ENCODE measurements at places on chromosomes 2 and 18.

DNA sequence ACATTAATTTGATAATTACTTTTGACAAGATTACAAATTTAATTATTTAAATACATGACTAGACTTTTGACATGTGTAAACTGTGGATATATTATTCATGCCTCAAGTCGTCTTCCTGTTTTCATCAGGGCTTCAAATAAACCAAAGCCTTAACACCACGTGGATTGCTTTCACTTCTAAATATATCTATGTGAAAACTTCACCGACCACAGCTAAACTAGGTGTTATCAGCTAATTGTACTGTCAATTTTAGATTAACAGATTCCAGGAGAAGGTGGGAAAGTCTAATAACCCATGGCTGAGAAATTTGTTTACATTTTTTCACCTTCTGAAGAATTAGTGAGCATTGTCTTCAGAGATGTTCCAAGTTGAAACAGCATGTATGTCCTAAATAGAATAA lies 494.7 kb upstream of the FAM98A start:
- DNase-seq, result no peak

GRCh38 chr2:170643346-170643745 lies 71.8 kb upstream of the SP5 start:
- no peak for DNase-seq

DNA sequence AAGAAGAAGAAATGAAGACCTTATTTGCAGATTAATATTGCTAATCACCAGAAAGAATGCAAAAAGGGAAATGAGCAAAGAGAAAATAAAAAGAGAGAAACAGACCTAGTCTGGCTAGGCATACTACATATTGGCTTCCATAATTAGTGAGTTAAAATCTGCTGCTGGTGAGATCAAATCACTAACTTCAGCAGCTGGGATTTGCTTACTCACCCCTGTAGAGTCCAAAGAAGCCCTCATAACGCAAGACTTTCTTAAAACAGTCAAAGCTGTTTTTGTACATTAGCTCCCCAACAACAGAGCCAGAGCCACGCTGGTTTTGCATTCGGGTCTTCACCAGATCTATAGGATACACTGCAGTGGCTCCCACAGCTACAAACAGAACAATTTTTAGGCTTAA lies 80.9 kb downstream of the SLC25A12 start:
- no peak for DNase-seq

DNA sequence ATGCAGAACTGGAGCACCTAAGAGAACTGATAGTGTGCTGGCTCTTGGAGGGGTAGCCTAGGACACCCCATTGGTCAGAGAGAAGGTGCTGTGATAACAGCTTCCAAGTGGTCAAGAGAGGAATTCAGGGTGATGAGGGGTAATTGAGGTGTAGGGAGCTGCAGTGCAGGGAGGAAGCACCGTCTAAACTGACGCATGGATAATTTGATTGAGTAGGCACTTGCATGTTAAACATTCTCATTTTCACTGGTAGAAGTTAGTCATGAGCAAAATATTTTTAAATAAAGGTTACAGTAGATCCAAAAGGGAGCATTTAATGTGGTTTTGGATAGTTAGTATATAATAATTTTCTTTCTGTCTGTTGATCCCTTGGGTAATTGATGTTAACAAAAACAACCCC lies 155.1 kb upstream of the TCF4 start:
- DNase-seq, result no peak

DNA sequence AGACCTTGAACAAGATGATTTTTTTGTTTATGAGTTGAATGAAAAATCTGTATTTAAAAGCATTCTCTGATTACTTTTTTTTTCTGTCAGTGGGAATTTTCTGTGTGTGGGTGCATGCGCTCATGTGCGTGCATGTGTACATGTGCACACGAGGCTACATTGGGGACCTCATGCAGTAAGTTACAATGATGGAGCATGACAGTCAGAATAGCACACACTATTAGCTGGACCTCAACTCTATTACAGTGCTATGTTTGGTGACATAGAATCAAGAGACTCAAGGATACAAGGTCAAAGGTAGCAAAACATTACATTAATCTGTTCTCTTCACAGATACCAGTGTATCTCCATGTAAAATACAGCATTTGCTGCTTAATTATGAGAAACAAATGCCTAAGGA lies 276.8 kb upstream of the FIGN start:
- DNase-seq, result no peak

- DNase-seq, result no peak
Measured at GRCh38 chr2:61512768-61513398, 25.3 kb downstream of the XPO1 start.

- DNase-seq, result no peak
Measured at GRCh38 chr2:42804338-42804737, 12.0 kb upstream of the HAAO start.

GRCh38 chr18:75574187-75574586 lies 146.7 kb upstream of the SMIM21 start:
- DNase-seq, result no peak

GRCh38 chr2:197274349-197274748 lies 36.2 kb downstream of the ANKRD44 start:
- no peak for DNase-seq

- DNase-seq, result no peak
Measured at GRCh38 chr2:128380961-128381938, 62.6 kb upstream of the HS6ST1 start.
